CD4-positive, alpha-beta T cell (primary cell): ENCODE measurements at places on chromosomes 3 and 15. TPM values are rescaled to one million over a fixed set of nuclear protein-coding genes. Genes with fewer than 3 reads are reported as not detected.

GOLGA8F gene
- not detected for total RNA-seq

GRCh38 chr3:70519913-70520659, 207.6 kb upstream of the MDFIC2 start:
- H3K27ac ChIP-seq, result no peak overlapping the region
- H3K36me3 ChIP-seq, result no peaks in the 10 kb centered on the region
- H3K27me3 ChIP-seq, result peaks cover 3% of the 10 kb centered on the region
- H3K4me3 ChIP-seq, result no peak overlapping the region

DNA sequence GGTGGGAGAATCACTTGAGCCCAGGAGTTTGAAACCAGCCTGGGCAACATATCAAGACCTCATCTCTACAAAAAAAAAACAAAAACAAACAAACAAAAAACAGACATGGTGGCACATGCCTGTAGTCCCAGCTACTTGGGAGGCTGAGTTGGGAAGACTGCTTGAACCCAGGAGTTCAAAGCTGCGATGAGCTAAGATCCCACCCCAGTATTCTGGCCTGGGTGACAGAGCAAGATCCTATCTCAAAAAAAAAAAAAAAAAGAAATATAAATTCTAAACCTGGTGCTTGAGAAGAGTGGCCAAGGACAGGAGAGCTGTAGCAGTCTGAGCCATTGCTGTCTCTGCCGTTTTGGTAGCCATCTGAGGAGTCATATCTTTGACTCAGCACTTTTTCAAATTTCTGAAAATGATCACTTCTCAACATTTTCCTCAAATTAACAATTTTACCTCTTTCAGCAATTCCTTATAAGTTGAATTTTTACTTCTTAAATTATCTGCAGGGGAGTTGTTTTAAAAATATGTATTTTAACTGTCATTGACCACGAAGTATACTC, 3.6 kb upstream of the DENND4A start:
- H3K36me3 ChIP-seq, result no peaks in the 10 kb centered on the region
- no peak overlapping the region for H3K27ac ChIP-seq
- no peak overlapping the region for H3K4me3 ChIP-seq
- DNase-seq, result no peak
- H3K4me1 ChIP-seq, result peaks cover 11% of the 10 kb centered on the region

GRCh38 chr15:93341164-93341563, 252.2 kb upstream of the RGMA start:
- no peak overlapping the region for H3K4me3 ChIP-seq
- H3K4me1 ChIP-seq, result no peaks in the 10 kb centered on the region
- no peak for DNase-seq
- peaks cover 6% of the 10 kb centered on the region for H3K27me3 ChIP-seq
- H3K36me3 ChIP-seq, result no peaks in the 10 kb centered on the region
- H3K27ac ChIP-seq, result no peak overlapping the region

- no peak overlapping the region for H3K27ac ChIP-seq
- H3K27me3 ChIP-seq, result no peaks in the 10 kb centered on the region
- no peak for DNase-seq
- H3K4me3 ChIP-seq, result no peak overlapping the region
- no peaks in the 10 kb centered on the region for H3K36me3 ChIP-seq
These were observed 94.0 kb downstream of the WDR76 start for GRCh38 chr15:43920815-43921214.

P2RY1 gene
- total RNA-seq, result 0.17 TPM

DNA sequence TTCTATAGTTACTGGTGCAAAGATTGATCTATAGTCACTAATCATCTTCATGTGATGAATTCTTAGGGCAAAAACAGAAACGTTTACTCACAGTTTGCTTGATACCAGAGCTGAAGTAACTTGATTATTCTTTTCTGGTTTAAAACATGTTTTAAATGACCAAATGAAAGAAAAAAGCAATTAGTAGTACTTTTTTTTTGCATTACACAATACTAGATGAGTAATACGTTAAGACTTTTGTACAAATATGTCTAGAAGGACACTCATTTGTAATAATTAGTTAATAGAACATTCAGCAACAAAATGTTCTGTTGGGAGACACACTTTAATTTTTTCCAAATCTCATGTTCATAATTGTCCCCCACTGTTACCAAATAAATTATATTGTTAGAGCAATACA, 523.2 kb downstream of the SOX2 start:
- H3K27me3 ChIP-seq, result no peaks in the 10 kb centered on the region
- no peak overlapping the region for H3K27ac ChIP-seq
- no peaks in the 10 kb centered on the region for H3K36me3 ChIP-seq
- H3K4me3 ChIP-seq, result no peak overlapping the region
- DNase-seq, result no peak
- no peaks in the 10 kb centered on the region for H3K4me1 ChIP-seq

GRCh38 chr3:106256249-106256957, 387.6 kb upstream of the CBLB start:
- no peaks in the 10 kb centered on the region for H3K36me3 ChIP-seq
- H3K27me3 ChIP-seq, result no peaks in the 10 kb centered on the region
- H3K4me3 ChIP-seq, result no peak overlapping the region
- H3K27ac ChIP-seq, result no peak overlapping the region
- no peak for DNase-seq
- H3K4me1 ChIP-seq, result no peaks in the 10 kb centered on the region

GRCh38 chr15:25181293-25182097, 226.7 kb downstream of the SNRPN start:
- no peaks in the 10 kb centered on the region for H3K4me1 ChIP-seq
- no peaks in the 10 kb centered on the region for H3K27me3 ChIP-seq
- no peaks in the 10 kb centered on the region for H3K36me3 ChIP-seq

DNA sequence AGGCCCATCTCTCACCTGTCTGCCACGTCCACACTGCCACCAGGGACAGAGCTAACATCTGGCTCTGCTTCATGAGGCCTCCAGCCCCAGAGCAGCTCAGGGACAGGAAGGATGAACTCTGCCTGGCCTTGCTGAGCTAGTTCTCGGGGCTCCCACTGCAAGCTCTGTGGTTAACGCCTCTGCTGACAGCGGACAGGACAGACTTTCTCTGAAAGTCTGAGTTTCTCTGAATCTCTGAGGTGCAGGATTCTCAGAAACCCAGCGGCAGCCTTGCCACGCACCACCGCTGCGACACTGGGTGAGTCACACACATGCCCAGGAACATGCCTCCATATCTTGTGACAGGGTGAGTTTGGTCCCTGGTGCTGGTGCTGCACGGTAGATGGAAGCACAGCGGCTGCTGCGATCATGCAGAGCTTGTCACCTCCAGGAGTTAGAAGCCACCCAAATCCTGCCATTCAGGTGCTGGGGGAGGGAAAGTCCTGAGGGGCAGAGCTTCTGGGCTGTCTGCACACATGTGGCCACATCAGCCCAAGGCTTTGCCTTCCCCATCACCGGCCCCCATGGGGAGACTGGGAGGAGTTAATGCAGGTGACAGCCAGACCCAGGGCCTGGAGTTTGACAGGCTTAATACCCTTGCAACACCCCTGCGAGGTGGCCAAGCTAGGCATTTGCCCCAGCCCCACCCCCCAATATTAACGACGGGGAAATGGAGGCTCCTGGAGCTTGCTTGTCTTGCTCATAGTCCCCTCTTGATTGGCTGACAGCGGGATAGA, 267.0 kb downstream of the PLCL2 start:
- no peaks in the 10 kb centered on the region for H3K27me3 ChIP-seq
- peak; percentile 74 for DNase-seq
- peak overlapping the region; percentile 44 for H3K27ac ChIP-seq
- peaks cover 36% of the 10 kb centered on the region for H3K4me1 ChIP-seq
- peak overlapping the region; percentile 10 for H3K4me3 ChIP-seq
- H3K36me3 ChIP-seq, result peaks cover 13% of the 10 kb centered on the region

DNA sequence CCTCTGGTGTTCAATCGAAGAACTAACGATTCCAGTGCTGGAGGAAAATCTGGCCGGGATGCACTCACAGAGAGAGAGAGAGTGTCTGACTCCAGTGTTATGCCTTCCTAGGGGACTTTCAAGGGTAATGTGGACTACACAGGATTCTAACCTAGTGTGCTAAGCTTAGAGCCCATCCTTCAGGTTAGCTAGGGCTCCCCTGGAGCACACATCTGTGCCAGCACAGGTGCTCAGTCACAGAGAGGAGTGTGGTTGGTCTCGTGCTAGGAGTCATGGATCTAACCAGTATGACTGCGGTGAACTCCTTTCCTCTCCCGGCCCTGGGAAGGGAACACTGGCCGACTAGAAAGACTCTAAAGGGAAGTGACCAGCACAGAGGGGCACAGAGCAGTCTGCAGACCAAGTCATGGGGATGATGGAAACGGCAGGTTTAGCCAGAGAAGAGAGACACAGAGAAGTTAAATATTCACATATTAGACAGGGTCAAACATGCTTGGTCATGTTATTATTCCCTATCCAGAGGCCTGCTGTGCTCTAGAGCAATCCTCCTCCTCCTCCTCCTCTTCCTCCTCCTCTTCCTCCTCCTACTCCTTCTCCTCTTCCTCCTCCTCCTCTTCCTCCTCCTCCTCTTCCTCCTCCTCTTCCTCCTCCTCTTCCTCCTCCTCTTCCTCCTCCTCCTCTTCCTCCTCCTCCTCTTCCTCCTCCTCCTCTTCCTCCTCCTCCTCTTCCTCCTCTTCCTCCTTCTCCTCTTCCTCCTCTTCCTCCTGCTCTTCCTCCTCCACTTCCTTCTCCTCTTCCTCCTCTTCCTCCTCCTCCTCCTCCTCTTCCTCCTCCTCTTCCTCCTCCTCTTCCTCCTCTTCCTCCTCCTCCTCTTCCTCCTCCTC, 280.3 kb downstream of the XXYLT1 start:
- no peaks in the 10 kb centered on the region for H3K27me3 ChIP-seq
- no peaks in the 10 kb centered on the region for H3K36me3 ChIP-seq
- H3K4me1 ChIP-seq, result no peaks in the 10 kb centered on the region
- no peak for DNase-seq

TMEM207 gene
- not detected for total RNA-seq

- H3K4me3 ChIP-seq, result no peak overlapping the region
- no peaks in the 10 kb centered on the region for H3K4me1 ChIP-seq
- no peaks in the 10 kb centered on the region for H3K27me3 ChIP-seq
- DNase-seq, result no peak
- no peak overlapping the region for H3K27ac ChIP-seq
These were observed 25.7 kb upstream of the GSK3B start for GRCh38 chr3:120119846-120120510.
